Activated CD4-positive, alpha-beta T cell treated with anti-CD3 and anti-CD28 coated beads for 36 hours (primary cell): ENCODE measurements at places on chromosomes 5 and 9. TPM values are rescaled to one million over a fixed set of nuclear protein-coding genes. Genes with fewer than 3 reads are reported as not detected.

Gene IL31RA
- not detected for total RNA-seq

GRCh38 chr9:16622541-16622940 lies 247.9 kb downstream of the BNC2 start:
- no peak overlapping the region for H3K4me3 ChIP-seq
- H3K27ac ChIP-seq, result no peak overlapping the region
- H3K36me3 ChIP-seq, result no peaks in the 10 kb centered on the region
- H3K27me3 ChIP-seq, result no peaks in the 10 kb centered on the region
- DNase-seq, result no peak

GRCh38 chr5:44952376-44952775 lies 143.6 kb downstream of the MRPS30 start:
- H3K27ac ChIP-seq, result no peak overlapping the region
- peaks cover 2% of the 10 kb centered on the region for H3K4me1 ChIP-seq
- H3K36me3 ChIP-seq, result no peaks in the 10 kb centered on the region
- H3K27me3 ChIP-seq, result no peaks in the 10 kb centered on the region
- no peak overlapping the region for H3K4me3 ChIP-seq

- peaks cover 26% of the 10 kb centered on the region for H3K4me1 ChIP-seq
- peak; percentile 75 for DNase-seq
- no peaks in the 10 kb centered on the region for H3K36me3 ChIP-seq
- H3K4me3 ChIP-seq, result no peak overlapping the region
- no peak overlapping the region for H3K27ac ChIP-seq
- H3K27me3 ChIP-seq, result peaks cover 61% of the 10 kb centered on the region
These were observed 70.8 kb upstream of the CDKN2B start for GRCh38 chr9:22079873-22080341.

- H3K27ac ChIP-seq, result no peak overlapping the region
- no peak overlapping the region for H3K4me3 ChIP-seq
- H3K4me1 ChIP-seq, result no peaks in the 10 kb centered on the region
- H3K36me3 ChIP-seq, result no peaks in the 10 kb centered on the region
These were observed 220.1 kb upstream of the DMAC1 start for GRCh38 chr9:8019636-8020035.

DNA sequence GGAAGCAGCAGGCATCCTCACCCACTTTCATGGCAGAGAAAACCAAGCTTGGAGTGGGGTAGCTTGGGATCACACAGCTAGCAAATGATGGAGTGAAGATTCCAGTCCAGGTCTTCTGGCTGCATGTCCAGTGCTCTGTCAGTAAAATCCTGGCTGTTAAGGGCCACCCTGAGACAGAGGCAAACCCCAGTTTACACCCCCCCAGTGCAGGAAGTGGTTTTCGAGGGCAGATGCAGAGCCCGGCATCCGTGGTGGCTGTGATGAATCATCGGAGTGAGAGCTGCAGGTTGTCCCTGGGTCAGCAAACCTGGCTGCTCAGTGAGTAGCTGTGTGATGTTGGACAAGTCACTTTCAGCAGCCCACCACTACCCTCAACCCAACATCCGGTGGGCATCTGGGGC lies 115.4 kb downstream of the RGS3 start:
- H3K4me1 ChIP-seq, result peaks cover 66% of the 10 kb centered on the region
- peak overlapping the region; percentile 81 for H3K4me3 ChIP-seq
- H3K27ac ChIP-seq, result peak overlapping the region; percentile 86
- DNase-seq, result peak; percentile 94
- no peaks in the 10 kb centered on the region for H3K27me3 ChIP-seq

- H3K4me1 ChIP-seq, result peaks cover 33% of the 10 kb centered on the region
- no peak overlapping the region for H3K27ac ChIP-seq
- peaks cover 29% of the 10 kb centered on the region for H3K36me3 ChIP-seq
These were observed 17.4 kb downstream of the SEC61B start for GRCh38 chr9:99239341-99240060.

DNA sequence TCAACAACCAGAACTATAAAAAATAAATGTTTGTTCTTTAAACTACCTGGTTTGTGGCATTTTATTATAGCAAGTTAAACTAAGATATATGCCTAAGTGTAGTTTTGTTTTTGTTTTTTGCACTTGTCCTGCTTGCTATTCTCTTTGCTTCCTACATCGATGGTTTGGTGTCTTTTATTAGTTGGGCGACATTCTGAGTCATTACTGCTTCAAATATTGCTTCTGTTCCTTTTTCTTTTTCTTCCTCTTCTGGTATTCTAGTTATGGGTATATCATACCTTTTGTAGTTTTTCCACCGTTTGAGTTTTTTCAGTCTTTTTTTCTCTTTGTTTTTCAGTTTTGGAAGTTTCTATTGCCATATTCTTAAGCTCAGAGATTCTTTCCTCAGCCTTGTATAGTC lies 86.9 kb downstream of the MACIR start:
- no peak overlapping the region for H3K27ac ChIP-seq
- DNase-seq, result no peak
- no peaks in the 10 kb centered on the region for H3K4me1 ChIP-seq
- H3K36me3 ChIP-seq, result no peaks in the 10 kb centered on the region

DNA sequence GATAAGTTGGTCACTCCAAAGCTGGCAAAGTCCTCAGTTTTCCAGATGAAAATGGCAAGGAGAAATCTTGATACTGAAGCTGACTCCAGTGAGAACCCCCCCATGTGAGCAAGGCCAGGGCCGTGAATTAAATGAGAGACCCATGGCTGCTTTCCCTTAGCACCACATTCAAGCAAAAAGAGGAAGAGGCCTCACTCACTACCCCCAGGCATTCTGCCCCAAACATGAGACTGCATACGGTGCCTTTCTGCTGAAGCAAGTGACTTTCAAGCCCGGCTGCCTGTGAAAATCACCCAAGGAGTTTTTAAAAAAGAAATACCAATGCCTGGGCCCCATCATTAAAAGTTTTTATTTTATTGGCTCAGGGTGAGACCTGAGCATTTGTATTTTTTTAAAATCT lies 66.9 kb downstream of the TMEM252 start:
- no peak for DNase-seq
- no peak overlapping the region for H3K27ac ChIP-seq
- peaks cover 11% of the 10 kb centered on the region for H3K27me3 ChIP-seq
- no peaks in the 10 kb centered on the region for H3K4me1 ChIP-seq
- H3K4me3 ChIP-seq, result no peak overlapping the region
